Stimulated activated CD4-positive, alpha-beta T cell treated with anti-CD3 and anti-CD28 coated beads, TNF-alpha, amount 100 ng/mL, for 4 hours (primary cell): ENCODE measurements at places on chromosomes 5 and 9.

GRCh38 chr5:112257976-112258375, 161.1 kb downstream of the EPB41L4A start:
- DNase-seq = no peak

DNA sequence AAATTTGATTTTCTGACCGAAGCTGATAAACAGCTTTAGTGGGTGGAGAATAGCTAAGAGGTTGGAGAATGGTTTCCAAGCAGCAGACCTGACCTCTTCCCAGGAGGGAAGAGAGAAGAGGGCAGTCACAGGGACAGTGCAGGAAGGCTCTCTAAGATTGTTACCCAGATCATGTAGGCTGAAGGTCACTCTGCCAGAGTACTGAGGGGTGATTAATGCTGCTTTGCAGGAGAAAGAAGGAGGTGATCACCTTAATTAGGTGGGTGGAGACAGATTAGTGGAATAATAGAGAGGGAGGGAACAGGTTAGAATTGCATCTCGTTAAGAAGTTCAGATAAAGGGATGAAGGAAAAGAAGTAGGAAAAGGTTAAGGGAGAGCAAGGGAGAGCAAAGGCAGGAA, 440.5 kb downstream of the BRINP1 start:
- no peak for DNase-seq

DNA sequence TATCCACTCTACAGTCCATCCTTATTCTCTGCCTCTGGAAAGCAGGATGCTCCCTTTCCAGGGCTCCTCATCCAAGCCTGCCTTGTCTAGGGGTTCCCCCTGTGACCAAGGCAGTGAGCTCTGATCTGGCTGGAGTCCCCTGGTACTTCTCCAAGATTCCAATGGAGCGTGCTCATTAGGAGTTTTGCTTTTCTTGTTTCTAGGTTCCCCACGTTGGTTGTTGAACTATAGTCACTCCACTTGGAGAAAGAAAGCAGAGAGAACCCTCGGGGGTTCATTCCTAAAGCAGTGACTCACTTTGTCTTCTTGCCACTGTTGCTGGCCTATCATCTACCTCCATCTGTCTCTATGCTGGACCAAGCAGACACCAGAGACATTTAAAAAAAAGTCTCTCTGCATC, 192.6 kb downstream of the TLE4 start:
- DNase-seq = no peak

GRCh38 chr5:159040181-159040580, 59.5 kb downstream of the EBF1 start:
- DNase-seq = no peak

DNA sequence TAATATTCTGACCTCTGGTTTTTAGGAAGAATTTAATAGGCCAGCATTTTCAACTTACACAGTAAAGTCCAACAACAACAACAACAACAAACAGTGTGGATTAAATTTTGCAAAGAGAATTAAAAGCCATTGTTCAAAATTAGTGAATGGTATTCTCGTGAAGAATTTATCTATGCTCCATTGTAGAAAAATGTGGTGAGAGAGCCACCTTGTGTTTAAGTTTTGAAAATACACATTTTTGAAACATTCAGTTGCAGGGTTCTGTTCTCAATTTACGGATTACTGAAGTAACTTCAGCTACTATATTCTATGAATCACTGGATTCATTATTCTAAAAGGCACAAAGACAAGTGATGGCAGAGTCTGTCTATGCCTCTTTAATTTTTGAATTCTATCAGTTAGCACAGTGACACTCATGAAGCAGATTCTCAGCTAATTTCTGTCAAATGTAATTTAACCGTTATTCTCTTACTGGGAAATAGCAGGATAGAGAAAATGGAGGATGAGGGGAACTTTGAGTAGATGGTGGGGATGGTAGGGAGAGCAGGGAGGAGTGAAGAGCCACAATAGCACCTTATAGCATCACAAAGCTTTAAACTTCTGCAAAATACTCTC, 11.0 kb downstream of the CCDC152 start:
- DNase-seq = no peak

DNA sequence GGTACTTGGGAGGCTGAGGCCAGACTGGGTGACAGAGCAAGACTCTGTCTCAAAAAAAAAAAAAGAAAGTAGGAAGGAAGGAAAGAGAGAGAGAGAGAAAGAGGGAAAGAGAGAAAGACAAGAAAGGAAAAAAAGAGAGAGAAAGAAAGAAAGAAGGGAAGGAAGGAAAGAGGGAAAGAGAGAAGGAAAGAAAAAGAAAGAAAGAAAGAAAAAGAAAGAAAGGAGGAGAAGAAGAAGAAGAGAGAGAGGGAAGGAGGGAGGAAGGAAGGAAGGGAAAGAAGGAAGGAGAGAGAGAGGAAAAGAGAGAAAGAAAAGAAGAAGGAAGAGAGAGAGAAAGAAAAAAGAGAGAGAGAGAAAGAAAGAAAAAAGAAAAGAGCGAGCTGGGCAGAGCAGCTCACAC, 3.1 kb upstream of the ZER1 start:
- DNase-seq = no peak

- no peak for DNase-seq
Observed at GRCh38 chr9:78821126-78821822, 524.3 kb downstream of the PSAT1 start.

GRCh38 chr5:178301641-178302040, 69.0 kb upstream of the PHYKPL start:
- DNase-seq = no peak

DNA sequence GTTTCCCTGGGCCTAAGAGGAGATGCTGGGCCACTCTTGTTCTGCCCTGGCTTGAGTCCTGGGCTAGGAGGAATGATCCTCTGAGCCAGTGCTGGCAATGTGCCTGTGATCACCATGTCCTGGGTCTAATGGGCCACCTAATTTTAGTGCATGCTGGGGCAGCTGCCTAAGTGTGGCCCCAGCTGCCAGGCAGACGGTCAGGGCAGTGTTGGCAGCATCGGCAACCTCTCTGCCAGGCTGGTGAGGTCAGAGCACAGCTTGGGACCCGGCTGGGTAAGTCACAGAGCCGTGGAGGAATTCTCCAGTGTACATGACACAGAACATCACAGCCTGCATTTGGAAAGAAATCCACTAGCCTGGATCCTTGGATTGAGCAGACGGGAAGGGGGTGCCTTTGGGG, 21.4 kb upstream of the PITX1 start:
- no peak for DNase-seq

GRCh38 chr5:74009502-74009901, 383.5 kb downstream of the ARHGEF28 start:
- no peak for DNase-seq

- DNase-seq = no peak
Observed at GRCh38 chr9:70073193-70073592, 29.5 kb downstream of the MAMDC2 start.

GRCh38 chr9:130010151-130010988, 32.6 kb downstream of the FNBP1 start:
- no peak for DNase-seq

- DNase-seq = no peak
Observed at GRCh38 chr5:90558344-90559192, at the start of gene ADGRV1. ADGRV1 (plus strand) TSS chr5:90558797; CDS start chr5:90558896, 99 bp downstream.

- DNase-seq = no peak
Observed at GRCh38 chr9:20382460-20383071, 239.7 kb downstream of the MLLT3 start.

DNA sequence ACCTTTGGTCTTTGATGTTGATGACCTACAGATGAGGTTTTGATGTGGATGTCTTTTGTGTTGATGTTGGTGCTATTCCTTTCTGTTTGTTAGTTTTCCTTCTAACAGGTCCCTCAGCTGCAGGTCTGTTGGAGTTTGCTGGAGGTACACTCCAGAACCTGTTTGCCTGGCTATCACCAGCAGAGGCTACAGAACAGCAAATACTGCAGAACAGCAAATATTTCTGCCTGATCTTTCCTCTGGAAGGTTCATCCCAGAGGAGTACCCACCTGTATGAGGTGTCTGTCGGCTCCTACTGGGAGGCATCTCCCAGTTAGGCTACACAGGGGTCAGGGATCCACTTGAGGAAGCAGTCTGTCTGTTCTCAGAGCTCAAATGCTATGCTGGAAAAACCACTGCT, 694.5 kb upstream of the CDH6 start:
- DNase-seq = no peak

- no peak for DNase-seq
Observed at GRCh38 chr5:138623053-138623452, 47.9 kb upstream of the HSPA9 start.

DNA sequence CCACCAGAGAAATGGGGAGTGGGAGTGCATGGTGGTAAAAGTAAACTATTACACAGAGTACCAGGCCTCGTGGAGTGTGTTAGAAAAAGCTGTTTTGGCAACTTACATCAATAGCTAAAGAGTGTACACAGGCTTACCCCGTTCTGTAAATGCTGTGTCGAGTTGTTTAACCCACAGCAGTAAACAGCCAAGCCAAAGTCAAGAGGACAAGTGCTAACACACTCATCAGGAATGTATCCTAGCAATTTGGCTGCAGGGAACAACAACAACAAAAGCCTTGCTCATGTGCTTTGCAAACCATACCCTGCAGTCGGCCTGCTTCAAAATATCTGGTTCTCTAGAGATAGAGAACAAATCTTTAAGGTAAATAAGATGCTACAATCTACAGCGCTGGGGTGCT, 15.9 kb downstream of the DAP start:
- DNase-seq = no peak

- no peak for DNase-seq
Observed at GRCh38 chr5:136040746-136041415, 12.1 kb downstream of the TGFBI start.

- DNase-seq = no peak
Observed at GRCh38 chr9:90807006-90807405, 5.4 kb downstream of the SYK start.

- no peak for DNase-seq
Observed at GRCh38 chr5:96868603-96869371, 7.5 kb upstream of the ERAP2 start.

GRCh38 chr5:115209279-115209678, 39.6 kb upstream of the TRIM36 start:
- no peak for DNase-seq

GRCh38 chr5:124649491-124650146, 96.8 kb downstream of the ZNF608 start:
- DNase-seq = no peak

DNA sequence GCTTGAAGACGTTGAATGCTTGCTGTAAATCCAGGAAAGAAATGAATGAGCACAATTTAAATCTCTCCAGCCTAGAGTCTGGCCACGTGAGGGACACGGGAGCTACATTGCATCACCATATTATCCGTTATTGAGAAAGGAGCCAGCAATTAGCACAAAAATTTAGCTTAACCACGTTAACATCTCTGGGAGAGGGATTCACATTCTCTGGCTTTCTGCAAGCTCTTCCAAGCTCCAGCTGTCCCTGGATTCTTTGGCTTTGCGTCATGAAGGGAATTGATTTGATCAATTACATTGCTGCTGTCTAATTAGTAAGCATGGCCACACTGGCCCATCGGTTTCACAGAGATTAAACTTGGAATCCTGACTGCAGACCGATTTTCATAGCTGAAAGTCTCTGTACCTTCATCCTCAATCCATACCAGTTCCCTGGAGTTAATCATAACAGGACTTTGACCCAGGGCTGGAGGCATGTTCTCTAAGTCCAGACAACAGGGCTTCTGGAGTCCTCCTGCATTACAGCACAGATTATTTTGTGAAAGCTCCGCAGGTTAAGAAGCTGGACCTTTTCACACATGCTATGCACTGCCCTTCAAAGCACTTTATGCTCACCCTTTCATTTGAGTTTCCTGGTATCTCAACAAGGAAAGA, 31.6 kb downstream of the ADRA1B start:
- DNase-seq = no peak

DNA sequence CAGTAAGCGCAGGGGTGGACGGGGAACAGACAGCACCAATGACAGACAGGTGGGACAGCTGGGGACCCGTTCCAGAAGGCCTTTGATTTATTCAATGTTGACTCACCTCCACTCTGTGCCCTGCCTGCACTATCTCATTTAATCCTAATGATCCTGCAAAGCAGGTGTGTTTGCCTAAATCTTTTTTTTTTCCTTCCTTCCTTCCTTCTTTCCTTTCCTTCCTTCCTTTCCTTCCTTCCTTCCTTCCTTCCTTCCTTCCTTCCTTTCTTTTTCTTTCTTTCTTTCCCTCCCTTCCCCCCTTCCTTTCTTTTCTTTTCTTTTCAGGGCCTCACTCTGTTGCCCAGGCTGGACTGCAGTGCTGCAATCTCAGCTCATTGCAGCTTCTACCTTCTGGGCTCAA, 17.1 kb upstream of the CORO2A start:
- DNase-seq = no peak

- no peak for DNase-seq
Observed at GRCh38 chr9:13992138-13993088, 321.5 kb downstream of the NFIB start.

DNA sequence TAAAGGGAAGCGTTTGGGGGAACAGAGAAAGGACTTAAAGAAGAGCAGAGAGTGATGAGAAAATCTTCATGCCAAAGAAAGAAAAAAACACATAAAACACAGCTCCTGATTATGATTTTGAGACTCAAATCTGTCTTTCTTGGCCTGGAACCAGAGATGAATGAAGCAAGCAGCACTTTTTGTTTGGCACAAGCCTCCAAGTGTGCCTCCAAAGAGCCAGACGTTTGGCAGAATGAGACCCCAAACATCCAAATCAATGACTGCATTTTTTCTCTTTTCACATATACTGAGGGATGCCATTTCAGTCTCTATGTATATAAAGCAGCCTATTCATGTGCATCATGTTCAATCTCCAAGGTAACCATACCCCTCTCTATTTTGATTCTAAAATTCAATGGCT, 424.2 kb downstream of the TUSC1 start:
- DNase-seq = no peak

GRCh38 chr9:89352874-89353649, 34.8 kb downstream of the SECISBP2 start:
- DNase-seq = no peak

GRCh38 chr9:105608721-105609598, 51.0 kb downstream of the FKTN start:
- DNase-seq = no peak

DNA sequence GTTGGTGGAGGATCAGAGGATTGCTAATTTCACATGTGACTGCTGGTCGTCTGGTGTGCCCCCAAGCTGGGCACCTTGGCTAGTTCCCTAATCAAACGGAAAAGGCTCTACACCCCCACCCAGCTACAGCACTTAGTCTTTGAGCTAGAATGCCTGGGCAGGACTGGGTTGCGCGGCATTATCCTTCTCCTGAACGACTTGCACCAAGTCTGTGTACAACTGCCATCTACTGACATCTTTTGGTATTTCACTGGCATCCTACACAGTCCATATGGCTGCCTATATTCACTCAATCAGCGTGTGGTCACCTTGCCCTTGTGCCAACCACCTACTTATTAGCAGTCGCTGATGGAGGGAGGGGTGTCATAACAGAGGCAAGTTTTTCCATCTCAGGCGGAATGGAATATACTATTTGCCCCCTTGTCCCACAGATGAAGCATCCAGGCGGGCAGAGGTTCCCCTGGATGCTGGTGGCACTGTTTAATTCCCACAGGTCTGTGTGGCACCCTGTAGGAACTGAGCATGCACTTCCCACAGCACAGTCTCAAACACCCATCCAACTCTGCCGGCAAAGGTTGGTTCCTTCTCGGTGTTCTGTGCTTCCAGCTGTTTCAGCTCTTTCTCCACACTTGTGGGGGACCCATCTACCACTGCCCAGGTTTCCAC, 150.1 kb downstream of the OSTF1 start:
- DNase-seq = no peak
